ENCODE measurements at places on chromosomes 7 and 10. TPM values are rescaled to one million over a fixed set of nuclear protein-coding genes. Genes with fewer than 3 reads are reported as not detected.

DNA sequence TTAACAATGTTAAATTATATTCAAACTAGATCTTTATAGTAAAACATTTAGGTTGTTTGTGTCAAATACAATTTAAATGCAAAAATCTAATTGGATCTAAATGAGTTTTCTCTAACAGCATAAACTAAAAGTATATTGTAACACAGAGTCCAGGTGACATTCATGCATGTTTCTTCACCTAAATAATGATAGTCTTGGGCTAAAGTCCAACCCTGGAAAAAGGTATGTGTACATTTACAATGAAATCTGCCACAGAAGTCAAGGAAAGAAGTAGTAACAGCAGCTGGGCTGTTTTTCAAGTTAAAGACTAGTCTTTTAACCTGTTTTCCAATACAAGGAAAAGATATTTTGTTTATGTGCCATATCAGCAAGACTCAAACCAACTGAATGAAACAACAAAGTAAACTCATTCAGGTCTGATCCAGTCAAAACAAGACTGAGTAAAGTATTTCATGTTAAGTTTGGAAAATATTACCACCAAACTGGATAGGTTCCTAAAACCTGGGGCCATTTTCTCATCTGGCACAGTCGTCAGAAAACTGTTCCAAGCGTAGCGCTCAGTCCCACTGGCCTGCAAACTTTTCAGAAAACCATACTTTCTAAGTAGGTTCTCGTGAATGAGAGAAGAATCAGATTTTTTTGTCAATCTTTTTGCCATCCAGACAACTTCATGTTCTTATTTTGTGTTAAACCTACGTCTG lies 349.2 kb downstream of the HGF start:
- DNase-seq, result no peak

DNA sequence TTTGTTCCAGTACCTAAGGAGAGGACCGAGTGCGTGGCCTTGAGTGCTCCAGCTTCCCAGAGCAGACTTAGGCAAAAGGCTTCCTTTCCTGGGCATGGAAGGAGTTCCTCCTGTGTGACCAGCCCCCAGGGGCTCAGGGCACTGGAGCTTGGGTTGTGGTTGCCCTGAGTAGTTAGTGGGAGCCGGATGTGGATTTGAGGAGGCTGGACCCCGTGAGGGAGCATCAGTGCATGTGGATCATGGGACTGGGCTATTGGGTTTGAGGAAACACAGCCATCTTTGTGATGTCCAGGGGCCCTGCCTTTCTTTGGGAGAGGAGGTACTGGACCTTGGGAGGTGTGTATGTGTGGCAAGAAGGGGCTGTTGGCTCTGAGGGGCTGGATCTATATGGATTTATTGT lies 8.4 kb downstream of the LRMDA start:
- DNase-seq, result no peak

GRCh38 chr10:4125776-4126175 lies 340.8 kb upstream of the KLF6 start:
- no peak for DNase-seq

DNA sequence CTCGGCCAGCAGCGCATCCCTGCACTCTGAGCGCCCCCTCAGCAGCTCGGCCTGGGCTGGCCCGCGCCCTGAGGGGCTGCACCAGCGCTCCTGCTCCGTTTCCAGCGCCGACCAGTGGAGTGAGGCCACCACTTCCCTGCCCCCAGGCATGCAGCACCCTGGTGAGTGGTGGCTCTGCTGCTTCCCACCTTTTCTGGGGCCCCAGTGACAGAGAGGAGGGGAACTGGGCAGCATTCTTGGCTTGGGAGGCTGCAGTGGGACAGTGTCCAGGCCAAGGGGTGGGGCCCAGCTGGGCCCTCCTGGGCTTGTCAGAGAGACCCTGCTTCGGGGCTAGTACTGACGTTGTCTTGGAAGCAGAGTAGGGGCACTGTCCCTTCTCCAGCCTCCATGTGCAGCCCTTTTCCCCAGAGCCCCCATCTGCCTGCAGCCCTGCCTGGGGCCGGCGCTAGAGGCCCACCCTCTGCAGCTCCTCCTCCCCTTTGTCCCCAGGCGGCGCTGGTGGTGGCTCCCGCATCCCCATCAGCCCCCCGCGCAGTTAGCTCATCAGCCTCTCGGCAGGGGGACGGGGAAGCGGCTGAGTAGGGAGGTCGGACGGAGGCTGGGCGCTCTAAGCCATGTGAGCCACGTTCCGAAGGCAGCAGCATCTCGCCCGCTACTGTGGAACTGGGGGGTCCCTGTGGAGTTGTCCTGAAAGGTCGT lies 29.2 kb downstream of the GBX1 start:
- no peak for DNase-seq

DNA sequence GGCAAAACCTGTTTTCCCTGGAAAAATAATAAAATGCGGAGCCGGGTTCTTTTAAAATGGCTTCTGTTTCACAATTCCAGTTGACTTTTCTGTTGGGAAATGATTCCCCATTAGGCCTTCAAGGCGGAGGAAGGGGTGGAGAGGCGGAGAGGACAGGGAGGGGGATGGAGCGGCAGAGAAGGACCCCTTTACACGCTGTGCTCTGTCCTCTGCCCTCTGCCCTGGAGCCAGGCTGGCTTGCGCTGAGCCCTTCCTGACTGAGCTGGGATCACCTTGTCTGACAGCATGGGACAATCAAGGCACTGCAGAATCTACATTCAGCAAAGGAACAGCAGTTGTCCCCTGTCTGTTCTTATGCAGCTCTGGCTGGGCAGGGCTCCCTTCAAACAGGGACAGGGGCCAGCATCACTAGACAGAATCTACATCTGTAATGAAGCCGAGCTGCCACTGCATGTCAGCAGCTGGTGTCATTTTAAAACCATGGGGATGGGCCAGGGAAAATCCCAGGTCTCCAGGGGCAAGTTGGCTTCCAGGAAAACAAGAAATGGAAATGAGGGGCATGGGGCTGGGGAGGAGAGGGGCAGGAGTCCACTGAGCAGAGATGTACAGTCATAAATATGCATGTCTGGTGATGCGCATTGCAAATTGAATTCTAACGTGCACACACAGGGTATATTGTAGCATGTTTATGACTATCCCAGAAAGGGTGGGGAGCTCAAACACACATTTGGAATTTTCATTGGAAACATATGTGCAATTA lies 120.0 kb downstream of the MKX start:
- no peak for DNase-seq

- no peak for DNase-seq
Measured at GRCh38 chr7:34240417-34240816, 335.1 kb downstream of the BMPER start.

Gene CALHM1
- total RNA-seq, result not detected

Gene TACC2
- total RNA-seq, result 15.7 TPM

Gene SPDYE6
- total RNA-seq, result not detected

Gene DGKI
- total RNA-seq, result 29.9 TPM

Gene MAPK8
- 62.8 TPM for total RNA-seq
